Left renal cortex interstitium (tissue), 4 donors: ENCODE measurements at places on chromosomes 5 and 9.

DNA sequence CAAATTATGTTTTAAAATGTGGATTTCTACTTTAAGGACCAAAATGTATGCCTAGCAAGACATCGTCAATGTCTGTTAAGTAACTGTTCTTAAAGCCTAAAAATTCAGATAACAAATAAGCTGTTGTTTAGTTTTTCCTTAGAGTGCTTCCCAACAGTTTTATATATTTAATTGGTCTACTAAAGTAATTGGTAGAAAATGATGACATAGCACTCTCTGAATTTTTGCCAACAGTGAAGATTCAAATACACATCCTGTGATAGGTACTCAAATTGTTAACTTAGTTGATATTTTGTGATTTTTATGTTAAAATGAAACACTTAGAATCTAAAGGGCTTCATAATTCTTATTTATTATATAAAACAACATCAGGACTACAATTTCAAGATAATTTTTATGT, 107.5 kb downstream of the TMEM232 start:
- DNase-seq: no peak

DNA sequence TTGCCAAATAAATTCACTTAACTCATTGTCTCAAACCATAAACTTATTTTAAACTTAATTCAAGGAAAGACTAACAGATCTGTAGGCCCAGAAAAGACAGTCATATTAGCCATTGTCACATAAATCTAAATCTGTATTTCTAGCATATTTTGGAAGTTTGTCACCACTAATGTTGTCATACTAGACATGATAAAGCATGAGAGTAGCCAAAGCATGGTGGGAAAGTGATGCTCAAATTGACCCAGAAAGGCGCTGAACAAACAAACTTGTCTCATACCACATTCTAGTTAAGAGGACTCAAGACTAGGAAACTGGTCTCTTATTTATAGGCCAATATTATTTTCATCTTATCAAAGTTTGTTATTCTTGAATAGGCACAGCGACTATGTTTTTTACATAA, 99.4 kb downstream of the VCAN start:
- DNase-seq: no peak

GRCh38 chr9:110213413-110214044, 5.6 kb upstream of the C9orf152 start:
- no peak for DNase-seq

DNA sequence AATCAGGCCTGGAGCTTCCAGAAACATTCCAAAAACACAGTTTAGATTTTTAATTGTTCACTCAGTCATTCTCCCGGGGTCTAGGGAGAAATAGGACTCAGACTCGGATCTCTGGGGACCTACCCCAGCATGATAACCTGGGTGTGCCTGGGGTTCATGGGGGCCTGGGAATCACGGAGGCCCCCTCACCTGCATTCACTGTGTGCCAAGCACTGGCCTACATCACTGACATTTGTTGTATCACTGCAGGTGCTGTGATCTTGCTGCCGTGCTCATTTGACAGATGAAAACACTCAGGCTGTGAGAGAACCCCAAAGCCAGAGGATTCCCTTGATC, 22.8 kb upstream of the ZBTB43 start:
- DNase-seq: no peak

GRCh38 chr9:128634651-128635262, 21.9 kb downstream of the DYNC2I2 start:
- no peak for DNase-seq

- DNase-seq: no peak
These were observed 18.4 kb upstream of the ZNF474 start for GRCh38 chr5:122110987-122111386.

GRCh38 chr9:110157823-110158664, 49.9 kb downstream of the C9orf152 start:
- DNase-seq: no peak

DNA sequence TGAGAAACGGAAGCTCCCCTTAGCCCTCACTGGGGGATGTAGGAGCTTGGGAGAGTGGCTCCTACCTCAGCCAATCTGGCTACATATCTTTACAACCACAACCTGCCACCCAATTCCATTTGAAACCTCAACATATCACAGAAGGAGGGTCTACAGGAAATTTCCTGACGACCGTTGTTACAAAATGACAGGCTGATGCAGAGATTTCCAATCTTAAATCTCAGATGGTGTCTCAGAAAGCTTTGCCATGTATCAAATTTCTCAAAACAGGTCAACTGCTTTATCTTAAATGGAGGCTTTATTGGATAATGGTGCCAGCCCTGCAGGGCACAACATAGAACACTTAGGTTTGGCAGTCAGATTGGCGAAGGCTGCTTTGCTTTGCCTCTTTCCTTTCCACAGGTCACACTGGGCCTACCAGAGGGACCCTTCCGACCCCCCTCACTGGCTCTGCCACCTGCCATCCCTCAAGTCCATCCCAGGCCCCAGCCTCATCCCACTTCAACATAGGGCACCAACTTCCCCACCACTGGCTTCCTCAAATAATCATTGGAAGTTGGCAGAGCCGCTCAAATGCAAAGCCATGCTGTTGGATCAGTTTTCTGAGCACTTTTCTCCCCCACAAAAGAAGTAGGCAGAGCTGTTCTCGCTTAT, 11.1 kb upstream of the SPATA31E1 start:
- DNase-seq: no peak

GRCh38 chr9:37025071-37025822, 8.8 kb downstream of the PAX5 start:
- no peak for DNase-seq

- DNase-seq: no peak
These were observed 61.5 kb upstream of the SYNPO start for GRCh38 chr5:150578781-150579461.

DNA sequence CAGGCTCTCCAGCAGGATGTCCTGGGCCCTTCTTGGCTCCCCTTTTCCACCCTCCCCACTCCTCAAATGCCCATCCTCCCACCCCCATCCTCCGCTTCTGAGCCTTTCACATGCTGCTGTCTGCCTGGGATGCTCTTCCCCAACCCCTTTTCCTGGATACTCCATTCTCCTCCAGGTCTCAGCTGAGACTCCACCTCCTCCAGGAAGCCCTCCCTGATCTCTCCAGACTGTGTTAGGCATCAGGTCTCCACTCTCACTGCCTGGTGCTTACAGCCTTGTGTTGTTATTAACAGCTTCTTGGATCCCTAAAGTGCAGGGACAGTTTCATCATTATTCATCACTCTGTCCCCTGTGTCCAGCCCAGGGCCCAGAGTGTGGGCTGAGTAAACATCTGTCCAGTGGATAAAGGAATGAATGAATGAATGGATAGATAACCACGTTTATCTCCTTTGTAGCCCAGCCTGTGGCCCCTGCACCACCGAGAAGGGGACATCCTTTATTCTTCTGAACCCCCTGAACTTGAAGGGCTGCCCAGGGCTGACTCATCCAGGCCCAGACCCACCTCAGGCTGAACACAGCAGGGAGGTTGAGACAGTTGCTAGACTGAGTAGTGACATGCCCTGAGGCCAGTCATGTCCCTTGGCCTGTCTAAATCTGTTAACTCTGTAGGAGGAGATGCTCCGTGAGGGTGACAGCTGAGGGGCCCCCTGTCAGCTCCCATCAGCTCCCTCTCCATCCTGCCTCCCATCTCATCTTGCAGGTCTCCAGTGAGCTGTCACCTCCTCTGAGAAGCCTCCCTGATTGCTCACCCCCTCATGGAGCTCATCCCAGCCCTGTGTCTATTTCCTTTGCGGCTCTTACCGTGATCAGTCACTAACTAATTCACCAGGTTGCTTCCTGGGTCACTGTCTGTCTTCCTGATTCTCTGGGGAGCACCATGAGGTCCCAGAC, 14.6 kb upstream of the LAMC3 start:
- DNase-seq: no peak

DNA sequence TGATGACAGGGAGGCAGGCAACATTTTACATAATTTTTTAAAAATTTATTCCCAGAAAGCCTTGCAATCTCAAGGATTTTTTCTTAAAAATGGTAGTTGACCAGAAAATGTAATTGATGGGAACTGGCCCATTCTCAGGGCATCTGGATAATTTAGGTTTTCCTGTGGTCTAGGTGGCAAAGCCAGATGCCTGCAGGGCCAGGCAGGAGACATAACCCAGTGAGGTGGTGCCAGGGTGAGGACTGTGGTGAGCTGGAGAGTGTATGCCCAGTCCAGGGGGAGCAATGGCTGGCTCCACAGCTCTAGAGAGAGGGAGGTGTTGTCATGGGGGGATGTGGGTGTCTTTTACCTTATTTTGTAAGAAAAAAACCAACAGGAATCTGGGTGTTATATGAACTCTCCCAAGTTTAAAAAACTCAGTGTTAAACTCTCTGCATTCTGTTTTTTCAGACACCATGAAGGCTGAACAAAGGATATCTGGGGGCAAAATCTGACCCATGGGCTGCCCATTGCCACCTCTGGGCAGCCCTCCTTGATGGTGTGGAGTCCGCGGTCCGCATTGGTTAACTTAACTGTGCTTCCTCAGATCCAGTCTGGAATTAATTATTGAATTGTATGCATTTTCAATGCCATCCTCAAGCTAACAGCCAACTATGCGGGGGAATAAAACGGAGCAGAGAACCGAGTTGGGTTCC, 43.9 kb downstream of the BOD1 start:
- no peak for DNase-seq

DNA sequence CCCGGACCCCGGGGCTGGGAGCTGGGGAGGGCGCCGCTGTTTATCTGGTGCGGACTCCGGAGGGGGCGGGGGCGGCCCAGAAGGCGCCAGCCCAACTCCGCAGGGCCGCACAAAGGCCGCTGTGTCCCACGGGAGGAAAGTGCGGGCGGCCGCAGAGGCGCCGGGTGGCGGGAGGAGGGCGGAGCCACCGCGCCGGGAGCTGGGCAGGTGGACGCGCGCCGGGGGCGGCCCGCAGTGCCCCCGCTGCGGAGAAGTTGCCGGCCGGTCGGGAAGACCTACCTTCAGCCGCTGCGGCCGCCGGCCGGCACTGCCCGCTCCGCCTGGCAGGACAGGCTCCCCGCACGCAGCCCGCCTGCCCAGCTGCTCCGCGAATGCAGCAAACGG, 43.6 kb downstream of the NACC2 start:
- DNase-seq: no peak

DNA sequence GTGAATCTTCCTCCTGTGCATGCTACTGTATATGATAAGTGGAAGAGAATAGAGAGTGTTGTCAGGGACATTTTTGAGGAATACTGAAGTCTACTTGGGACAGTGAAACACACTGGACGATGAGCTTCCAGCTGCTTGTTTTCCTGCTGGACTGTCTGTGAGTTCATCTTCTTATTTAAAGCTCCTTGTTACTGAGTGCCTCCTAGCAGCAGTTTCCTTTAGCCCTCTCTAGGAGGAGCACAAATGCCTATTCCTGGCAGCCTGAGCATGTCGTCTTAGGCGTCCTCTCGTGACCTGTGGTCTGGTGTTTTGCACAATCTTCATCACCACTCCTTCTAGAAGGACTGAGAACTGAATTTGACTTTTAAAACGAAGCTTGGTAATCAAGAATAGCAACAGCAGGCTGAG, 43.8 kb downstream of the ANKRD33B start:
- no peak for DNase-seq

DNA sequence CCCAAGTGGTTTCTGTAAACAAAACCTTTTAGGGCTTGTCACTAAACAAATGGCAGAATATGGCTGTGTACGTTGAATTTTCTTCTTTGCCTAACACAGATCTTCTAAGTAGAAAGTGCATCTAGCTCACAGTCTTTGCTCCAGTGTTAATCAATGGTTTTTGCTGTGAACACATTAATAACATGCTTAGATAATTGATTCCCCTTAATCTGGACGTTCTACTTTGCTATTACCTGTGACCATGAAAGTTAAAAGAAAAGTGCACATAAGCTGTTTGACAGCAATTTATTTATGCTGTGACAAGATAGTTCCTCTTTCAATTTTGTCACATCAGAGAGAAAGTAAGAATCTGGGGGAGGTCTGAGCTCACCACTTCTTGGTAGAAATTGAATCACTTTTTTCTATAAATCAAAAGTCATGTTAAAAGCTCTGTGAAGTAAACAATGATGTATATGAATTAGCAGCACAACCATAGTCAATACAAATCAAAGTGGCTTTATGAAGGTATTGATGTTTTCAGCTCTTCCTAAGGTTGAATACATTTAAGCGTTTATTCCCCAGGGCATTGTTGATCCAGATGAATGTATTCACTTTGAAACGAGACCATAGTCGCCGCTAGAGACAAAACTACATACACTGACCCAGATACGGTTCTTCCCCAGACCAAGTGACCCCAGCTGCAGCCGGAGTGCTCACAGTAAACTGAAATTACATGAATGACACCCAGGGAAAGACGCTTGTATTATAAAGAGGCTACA, 174.6 kb upstream of the ZNF608 start:
- no peak for DNase-seq

GRCh38 chr5:27172693-27173092, 134.3 kb upstream of the CDH9 start:
- DNase-seq: no peak

DNA sequence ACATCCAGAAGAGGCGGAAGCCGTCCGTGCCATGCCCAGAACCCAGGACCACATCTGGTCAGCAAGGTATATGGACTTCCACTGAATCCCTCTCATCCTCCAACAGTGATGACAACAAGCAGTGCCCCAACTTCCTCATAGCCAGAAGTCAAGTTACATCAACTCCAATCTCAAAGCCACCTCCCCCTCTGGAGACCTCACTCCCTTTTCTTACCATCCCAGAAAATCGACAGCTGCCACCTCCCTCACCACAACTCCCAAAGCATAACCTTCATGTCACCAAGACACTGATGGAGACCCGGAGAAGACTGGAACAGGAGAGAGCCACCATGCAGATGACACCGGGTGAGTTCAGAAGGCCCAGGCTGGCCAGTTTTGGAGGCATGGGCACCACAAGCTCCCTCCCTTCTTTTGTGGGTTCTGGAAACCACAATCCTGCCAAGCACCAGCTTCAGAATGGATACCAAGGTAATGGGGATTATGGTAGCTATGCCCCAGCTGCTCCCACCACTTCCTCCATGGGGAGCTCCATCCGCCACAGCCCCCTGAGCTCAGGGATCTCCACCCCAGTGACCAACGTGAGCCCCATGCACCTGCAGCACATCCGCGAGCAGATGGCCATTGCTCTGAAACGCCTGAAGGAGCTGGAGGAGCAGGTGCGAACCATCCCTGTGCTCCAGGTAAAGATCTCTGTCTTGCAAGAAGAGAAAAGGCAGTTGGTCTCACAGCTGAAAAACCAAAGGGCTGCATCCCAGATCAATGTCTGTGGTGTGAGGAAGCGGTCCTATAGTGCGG, 130.3 kb upstream of the DMRT1 start:
- no peak for DNase-seq

GRCh38 chr9:74783408-74783807, 104.3 kb downstream of the TRPM6 start:
- no peak for DNase-seq

- no peak for DNase-seq
These were observed 12.5 kb downstream of the PHF2 start for GRCh38 chr9:93588641-93589609.

- no peak for DNase-seq
These were observed 205.1 kb upstream of the EFNA5 start for GRCh38 chr5:107875833-107876232.

- DNase-seq: no peak
These were observed 170.1 kb downstream of the SLF1 start for GRCh38 chr5:94788527-94788926.

GRCh38 chr9:135544981-135545635, 818 bp upstream of the OBP2A start:
- no peak for DNase-seq
